ENCODE measurements at places on chromosomes 16 and 17.

GRCh38 chr16:84320511-84320910 is 25.8 kb downstream of the WFDC1 start:
- no peak for DNase-seq

- no peak for DNase-seq
These were observed 21.1 kb upstream of the KRT24 start for GRCh38 chr17:40724656-40725055.

GRCh38 chr16:52123061-52123839 is 423.7 kb downstream of the TOX3 start:
- no peak for DNase-seq

GRCh38 chr16:27426423-27427408 is 24.7 kb downstream of the IL21R start:
- no peak for DNase-seq

DNA sequence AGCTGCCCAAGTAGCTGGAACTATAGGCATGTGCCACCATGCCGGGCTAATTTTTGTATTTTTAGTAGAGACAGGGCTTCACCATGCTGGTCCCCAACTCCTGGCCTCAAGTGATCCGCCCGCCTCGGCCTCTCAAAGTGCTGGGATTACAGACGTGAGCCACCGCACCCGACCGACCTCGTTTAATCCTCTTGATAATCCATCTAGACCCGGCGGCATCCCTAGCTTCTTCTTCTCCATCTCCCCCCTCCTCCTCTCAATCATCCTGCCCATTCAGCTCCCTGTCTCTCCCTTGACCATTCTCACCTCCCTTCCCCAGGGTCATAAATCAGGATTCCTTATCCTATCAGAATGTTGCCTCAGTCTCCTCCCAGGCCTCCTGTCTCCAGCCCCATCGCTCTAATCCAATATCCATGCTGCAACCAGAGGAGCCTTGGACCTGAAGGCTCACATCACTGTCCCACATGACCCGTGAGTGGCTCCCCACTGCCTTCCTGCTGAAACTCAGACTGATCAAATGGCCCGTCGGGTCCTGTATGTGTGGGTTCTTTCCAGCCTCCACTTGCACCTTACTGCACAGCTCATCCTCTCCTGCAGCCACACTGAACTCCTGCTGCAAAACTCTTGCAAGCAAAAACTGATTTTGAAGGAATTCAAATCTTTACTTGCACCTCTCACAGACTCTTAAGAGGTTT is 74.1 kb upstream of the CDH5 start:
- DNase-seq, result no peak

GRCh38 chr16:74936902-74937560 is 47.9 kb downstream of the WDR59 start:
- DNase-seq, result no peak

GRCh38 chr17:73938706-73939105 is 264.8 kb upstream of the RPL38 start:
- no peak for DNase-seq

All from stimulated activated CD4-positive, alpha-beta T cell treated with anti-CD3 and anti-CD28 coated beads, TNF-alpha, amount 100 ng/mL, for 48 hours (primary cell).